T-cell (primary cell): ENCODE measurements at places on chromosomes 2 and 18.

- H3K27me3 ChIP-seq, result no peaks in the 10 kb centered on the region
- no peak overlapping the region for H3K27ac ChIP-seq
- no peak for DNase-seq
- H3K36me3 ChIP-seq, result peaks cover 4% of the 10 kb centered on the region
Observed at GRCh38 chr2:10560626-10561025, 112.5 kb upstream of the ODC1 start.

GRCh38 chr2:30216157-30216556, 15.2 kb upstream of the LBH start:
- H3K27me3 ChIP-seq, result no peaks in the 10 kb centered on the region
- H3K4me1 ChIP-seq, result no peaks in the 10 kb centered on the region
- no peak overlapping the region for H3K27ac ChIP-seq
- no peaks in the 10 kb centered on the region for H3K36me3 ChIP-seq

- H3K27ac ChIP-seq, result no peak overlapping the region
- no peaks in the 10 kb centered on the region for H3K36me3 ChIP-seq
- peaks cover 9% of the 10 kb centered on the region for H3K4me1 ChIP-seq
- H3K27me3 ChIP-seq, result peaks cover 53% of the 10 kb centered on the region
Observed at GRCh38 chr18:8706791-8707555, 1.6 kb downstream of the MTCL1 start.

DNA sequence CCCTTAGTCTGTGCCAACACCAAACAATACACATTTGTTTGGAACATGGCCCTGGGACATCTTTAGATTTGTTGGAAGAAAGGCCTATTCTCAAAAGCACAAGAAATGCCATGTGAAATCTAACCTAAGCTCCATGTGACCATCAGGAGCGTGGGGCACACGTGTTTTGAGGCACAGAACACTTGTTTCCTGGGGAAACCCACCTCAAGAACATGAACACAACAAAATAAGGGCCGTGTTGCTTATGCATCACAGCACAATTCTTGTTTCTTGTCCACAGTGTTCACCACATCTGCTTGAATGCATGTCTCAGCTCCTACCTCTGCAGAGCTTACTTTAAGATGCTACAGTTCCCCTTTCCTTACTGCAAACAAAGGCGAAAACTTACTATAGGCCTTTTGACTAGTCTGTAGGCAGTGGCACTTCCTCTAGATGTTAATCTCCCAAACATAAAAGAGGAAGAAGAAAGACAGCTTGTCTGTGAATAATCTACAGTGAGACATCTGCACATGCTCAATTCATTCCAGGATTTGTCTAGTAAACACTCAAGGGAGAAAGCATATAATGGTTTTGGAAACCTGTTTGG, 165.0 kb downstream of the ANKRD44 start:
- no peaks in the 10 kb centered on the region for H3K27me3 ChIP-seq
- H3K4me3 ChIP-seq, result no peak overlapping the region
- peaks cover 44% of the 10 kb centered on the region for H3K4me1 ChIP-seq
- peaks cover 20% of the 10 kb centered on the region for H3K36me3 ChIP-seq
- H3K27ac ChIP-seq, result peak overlapping the region; percentile 66
- DNase-seq, result no peak

- DNase-seq, result no peak
- no peaks in the 10 kb centered on the region for H3K36me3 ChIP-seq
- peaks cover 17% of the 10 kb centered on the region for H3K4me1 ChIP-seq
- peak overlapping the region; percentile 50 for H3K4me3 ChIP-seq
Observed at GRCh38 chr2:36356990-36357846, 1.6 kb downstream of the CRIM1 start.

GRCh38 chr2:117835990-117836760, 21.7 kb downstream of the DDX18 start:
- H3K36me3 ChIP-seq, result peaks cover 8% of the 10 kb centered on the region
- H3K27ac ChIP-seq, result no peak overlapping the region
- no peaks in the 10 kb centered on the region for H3K27me3 ChIP-seq
- H3K4me1 ChIP-seq, result peaks cover 16% of the 10 kb centered on the region
- no peak for DNase-seq
